ENCODE measurements at places on chromosomes 13 and 19. TPM values are rescaled to one million over a fixed set of nuclear protein-coding genes. Genes with fewer than 3 reads are reported as not detected.
A peak's percentile ranks its signal among the peaks of the same experiment; 100 is the strongest.

DNA sequence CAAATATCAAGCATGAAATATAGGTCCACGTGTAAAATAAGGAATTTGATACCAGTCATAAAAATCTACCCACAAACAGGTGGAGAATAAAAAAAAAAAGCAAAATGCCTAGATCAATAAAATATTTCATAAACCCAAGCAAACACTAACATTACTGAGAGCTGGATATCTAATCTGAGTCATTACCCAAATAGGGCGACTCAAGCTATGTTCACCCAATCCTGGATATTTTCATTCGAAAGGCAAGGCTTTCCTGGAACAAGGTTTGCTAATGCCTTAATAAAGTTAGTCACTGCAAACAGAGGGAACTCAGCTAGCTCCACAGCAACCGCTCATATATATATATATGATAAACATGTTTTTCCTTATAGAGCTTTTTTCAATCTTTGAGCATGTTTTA, 33.5 kb upstream of the TM9SF2 start:
- DNase-seq, result no peak

GRCh38 chr19:7652061-7652641, 15.2 kb downstream of the STXBP2 start:
- peak; percentile 92 for DNase-seq

The PRODH2 gene
- 409 TPM for polyA plus RNA-seq

- DNase-seq, result peak; percentile 62
Measured at GRCh38 chr19:42594617-42595489, at the start of gene CEACAM8. Gene CEACAM8 (minus strand): TSS chr19:42594924. CDS start chr19:42594828, 96 bp downstream.

The CYP4F3 gene
- 17.9 TPM for polyA plus RNA-seq

- peak; percentile 28 for DNase-seq
Measured at GRCh38 chr13:85313761-85314503, 485.3 kb downstream of the SLITRK6 start.

- DNase-seq, result no peak
Measured at GRCh38 chr19:48551437-48552302, at the start of gene SULT2B1. Gene SULT2B1 (plus strand): TSS chr19:48552172. CDS start chr19:48552253, 81 bp downstream.

DNA sequence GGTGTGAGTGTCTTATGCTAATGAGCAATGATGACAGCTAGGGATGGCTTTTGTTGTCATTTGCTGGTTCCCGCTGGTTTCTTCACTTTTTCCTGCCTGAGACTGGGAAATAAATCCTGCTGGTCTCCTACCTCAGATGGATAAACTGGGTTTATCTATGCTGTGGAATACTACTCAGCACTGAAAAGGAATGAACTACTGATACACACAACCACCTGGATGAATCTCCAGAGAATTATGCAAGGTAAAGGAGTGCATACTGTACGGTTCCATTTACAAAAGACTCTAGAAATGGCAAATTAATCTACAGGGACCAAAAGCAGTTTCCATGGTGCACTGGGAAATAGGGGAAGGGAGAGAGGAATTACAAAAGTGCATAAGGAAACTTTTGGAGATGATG, 41.2 kb upstream of the UBE2L5 start:
- no peak for DNase-seq

GRCh38 chr19:45117671-45118070, 24.7 kb downstream of the PPP1R37 start:
- no peak for DNase-seq

The GNG8 gene
- polyA plus RNA-seq, result not detected

GRCh38 chr13:113544896-113545295, 39.7 kb upstream of the TFDP1 start:
- DNase-seq, result no peak

GRCh38 chr13:25887962-25888655, 163.7 kb downstream of the SHISA2 start:
- no peak for DNase-seq

GRCh38 chr13:34300559-34300958, 482.6 kb downstream of the RFC3 start:
- DNase-seq, result no peak

DNA sequence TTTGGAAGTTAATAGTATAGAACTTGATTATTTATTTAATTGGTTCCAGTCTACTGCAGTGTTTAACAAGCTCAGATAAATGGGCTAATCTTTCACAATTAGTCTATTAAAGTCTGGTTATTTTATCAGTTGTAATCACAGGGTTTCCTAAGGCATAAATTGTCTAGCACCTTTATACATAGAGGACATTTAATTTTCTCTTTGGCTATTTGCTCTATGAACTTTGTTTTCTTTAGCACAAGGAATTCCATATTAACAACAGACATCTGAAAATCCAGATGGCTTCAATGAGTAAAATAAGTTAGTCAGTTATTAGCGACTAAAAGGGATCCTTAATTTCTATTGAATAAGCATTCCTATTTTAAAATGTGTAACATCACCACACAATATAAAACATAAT, 1350.8 kb upstream of the SLC10A2 start:
- DNase-seq, result no peak

DNA sequence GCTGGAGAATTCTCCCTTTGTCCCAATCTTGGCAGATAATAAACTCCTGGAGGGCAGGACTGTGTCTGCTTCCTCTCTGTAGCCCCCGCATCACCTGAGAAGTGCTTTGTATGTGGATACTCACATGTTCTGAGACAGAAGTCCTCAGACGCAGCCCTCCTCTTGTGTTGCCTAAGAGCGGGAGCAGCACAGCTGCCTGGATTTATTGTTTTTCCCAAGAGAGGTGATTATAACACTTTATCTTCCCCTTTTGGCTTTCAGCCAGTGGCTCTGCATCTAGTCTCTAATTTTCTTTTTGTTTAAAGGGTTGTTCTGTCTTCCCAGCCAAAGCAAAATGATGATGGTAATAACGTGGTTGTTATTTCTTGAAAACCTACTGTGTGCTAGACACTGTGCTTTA, 36.1 kb downstream of the OLFM4 start:
- no peak for DNase-seq

The IL11 gene
- 0.37 TPM for polyA plus RNA-seq

- DNase-seq, result peak; percentile 43
Measured at GRCh38 chr13:33213797-33214196, 71.8 kb downstream of the STARD13 start.

DNA sequence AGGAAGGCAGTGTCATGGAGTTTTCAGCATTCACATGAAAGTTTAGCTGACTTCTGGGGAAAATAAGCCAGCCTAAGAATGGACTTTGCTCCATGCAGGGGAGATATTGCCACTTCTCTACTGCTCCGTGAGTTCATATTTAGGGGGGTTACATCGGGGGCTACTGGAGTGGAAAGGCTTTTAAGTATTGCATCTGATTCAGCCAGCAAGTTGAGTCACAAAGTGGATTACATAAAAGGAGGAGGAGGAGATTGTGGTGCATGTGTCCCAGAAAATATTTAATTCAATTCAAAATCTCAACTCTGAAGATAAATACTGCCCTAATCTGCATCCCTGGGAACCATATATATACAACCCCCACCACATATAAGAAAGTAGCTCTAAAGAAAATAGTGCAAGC, 617.2 kb downstream of the DCT start:
- DNase-seq, result no peak

- DNase-seq, result no peak
Measured at GRCh38 chr19:47408156-47408938, 11.0 kb downstream of the MEIS3 start.

DNA sequence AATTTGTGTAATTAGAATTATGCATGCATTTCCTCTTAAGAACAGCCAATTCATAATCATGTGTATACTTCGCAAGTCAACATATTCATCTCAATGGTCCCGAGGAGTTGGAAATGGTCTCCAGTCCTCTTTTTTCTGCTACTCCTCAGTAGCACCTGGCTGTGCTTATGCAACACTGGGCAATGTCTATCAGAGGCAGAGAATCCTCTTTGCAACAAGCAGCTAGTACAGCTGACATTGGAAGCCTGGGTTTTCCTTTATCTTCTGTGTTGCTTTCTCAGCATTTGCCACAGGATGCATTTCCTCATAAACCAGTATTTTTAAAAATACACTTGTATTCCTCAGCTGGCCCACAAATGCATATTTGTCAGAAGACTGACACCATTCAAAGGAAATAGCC, 405.3 kb upstream of the GPC6 start:
- DNase-seq, result no peak

DNA sequence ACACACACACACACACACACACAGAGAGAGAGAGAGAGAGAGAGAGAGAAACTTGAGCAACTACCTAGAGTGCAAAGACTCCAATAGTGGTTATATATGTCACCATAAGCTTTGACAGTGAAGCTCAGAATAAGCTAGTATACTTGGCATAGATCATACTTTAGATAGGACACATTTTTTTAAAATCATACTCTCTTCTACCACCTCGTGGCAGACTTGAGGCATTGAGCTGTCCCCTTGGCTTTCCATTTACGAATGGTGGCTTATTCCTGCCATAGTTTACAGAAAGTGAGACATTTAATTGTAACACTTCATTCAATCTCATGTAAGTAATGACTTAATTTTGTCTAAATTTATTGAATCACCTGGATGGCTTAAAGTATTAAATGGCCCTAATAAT, 108.2 kb downstream of the EDNRB start:
- DNase-seq, result no peak

DNA sequence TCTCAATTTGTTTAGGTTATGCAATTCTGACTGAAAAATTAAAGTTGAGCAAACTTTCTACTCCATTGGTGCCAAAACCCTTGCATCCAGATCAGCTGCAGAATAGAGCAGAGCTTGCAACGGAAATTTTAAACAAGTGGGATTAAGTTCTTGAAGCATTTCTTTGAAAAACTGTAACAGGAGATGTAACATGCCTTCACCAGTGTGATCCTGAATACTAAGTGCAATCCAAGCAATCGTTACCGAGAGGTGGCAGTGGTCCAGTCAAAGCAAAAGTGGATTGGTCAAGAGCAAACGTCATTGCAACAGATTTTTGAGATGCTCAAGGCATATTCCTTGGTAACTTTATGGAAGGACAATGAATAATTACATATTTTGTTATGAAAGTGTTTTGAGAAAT, 841.1 kb upstream of the SLITRK5 start:
- DNase-seq, result no peak

GRCh38 chr13:79228972-79229371, 177.1 kb downstream of the RBM26 start:
- DNase-seq, result no peak

The DIAPH3 gene
- polyA plus RNA-seq, result 2.7 TPM

GRCh38 chr13:59643906-59644626, 519.7 kb downstream of the DIAPH3 start:
- DNase-seq, result no peak

The SLC10A2 gene
- 4.5 TPM for polyA plus RNA-seq

DNA sequence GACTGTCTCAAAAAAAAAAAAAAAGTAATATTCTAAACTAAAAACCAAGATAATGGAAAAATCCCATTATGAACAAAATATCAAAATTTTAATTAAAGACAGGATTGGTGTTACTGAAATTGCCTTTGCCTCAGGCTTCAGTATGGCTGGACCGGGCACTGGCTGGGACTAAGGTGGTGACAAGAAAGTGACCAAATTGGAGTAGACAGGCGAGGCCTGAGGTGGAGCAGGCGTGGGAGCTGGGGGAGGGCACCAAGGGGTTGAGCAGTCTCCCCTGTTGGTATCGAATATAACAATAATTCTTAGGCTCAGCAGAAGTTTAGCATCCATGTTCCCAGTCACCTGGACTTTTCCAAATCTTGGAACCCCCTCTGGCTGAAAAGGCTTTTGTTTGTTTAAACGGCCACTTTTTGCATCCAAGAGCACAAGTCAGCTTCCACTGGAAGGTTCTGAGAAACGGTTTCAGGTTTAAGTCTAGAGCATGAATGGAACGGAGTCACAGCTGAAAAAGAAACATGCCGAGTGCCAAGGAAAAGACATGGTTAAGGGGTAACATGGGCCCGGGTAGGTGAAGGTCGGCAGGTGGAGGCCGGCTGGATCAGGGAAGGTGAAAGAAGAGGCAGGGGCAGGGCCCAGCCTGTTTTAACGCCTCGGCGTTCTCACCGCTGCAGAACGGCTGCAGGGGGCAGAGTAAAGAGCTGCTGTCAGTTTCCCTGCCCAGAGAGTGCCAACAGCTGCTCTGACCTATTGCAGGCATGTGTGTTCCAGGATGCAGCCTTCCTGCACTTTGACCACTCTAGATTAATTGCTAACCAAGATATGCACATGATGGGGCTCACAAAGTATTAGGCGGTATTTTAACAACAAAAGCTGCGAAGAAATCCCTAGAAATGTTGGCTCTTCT, 104.4 kb downstream of the TM9SF2 start:
- peak; percentile 61 for DNase-seq

The DPRX gene
- polyA plus RNA-seq, result not detected

GRCh38 chr19:4267901-4268815, 10.9 kb upstream of the SHD start:
- DNase-seq, result no peak

DNA sequence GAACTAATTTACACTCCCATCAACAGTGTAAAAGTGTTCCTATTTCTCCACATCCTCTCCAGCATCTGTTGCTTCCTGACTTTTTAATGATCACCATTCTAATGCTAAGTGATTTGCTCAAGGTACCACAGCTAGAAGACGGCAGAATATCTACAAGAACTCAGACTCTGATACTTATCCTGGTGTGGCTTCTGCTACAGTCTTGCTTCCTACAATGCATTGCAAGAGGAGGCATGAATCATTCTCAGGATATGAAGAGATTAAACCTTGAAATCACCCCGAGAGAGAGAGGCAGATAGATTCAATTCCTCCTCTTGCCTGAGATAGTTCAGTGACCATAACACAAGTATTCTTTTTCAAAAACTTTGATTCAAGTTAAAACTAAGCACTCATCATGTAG, 306.4 kb downstream of the TBC1D4 start:
- DNase-seq, result no peak

The RNF113B gene
- not detected for polyA plus RNA-seq

DNA sequence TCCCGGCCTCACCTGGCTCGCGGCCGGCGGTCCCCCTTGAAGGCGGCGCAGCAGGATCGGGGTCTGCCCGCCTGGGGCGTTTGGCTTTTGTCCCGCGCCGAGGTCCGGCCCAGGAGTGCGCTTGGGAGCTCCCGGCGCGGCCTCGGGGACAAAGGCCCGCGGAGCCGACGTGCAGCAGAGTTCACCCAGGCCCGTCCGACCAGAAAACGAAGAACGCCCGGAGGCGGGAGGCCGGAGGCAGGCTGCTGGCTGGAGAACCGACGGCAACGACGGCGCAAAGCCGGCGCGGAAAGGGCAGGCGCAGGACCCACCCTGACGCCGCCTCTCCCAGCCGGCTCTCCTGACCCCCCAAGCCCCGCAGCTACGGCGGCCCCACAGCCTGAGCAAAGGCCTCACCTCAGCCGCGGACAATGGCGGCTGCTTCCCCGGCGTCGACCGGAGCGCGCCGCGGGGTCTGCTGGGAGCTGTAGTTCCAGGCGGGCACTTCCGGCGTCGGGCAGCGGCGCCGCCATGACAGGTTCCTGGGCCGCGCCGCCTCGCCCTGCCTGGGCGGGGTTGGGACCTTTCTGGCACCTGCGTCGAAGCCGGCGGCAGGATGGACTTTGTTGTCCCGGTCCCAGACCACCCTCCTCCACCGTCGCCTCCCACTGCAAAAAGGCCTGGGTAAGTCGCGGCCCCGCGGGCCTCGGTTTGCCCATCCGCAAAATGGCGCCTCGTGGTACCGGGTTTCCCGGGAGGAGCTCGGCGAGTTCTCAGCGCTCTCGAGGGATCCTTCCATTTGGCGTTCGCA, at the start of gene ZNF606:
Gene ZNF606 (minus strand): TSS at position 437 of the 790 bp plus-strand sequence. CDS start 1,501 bp downstream, outside the sequence.
- DNase-seq, result peak; percentile 93

The DLL3 gene
- 0.17 TPM for polyA plus RNA-seq

The METTL21C gene
- not detected for polyA plus RNA-seq

- peak; percentile 40 for DNase-seq
Measured at GRCh38 chr19:13396250-13397080, 109.8 kb downstream of the CACNA1A start.

- DNase-seq, result no peak
Measured at GRCh38 chr13:59425211-59425741, 738.5 kb downstream of the DIAPH3 start.

GRCh38 chr19:48728911-48729664, 9.6 kb upstream of the MAMSTR start:
- peak; percentile 60 for DNase-seq

- DNase-seq, result no peak
Measured at GRCh38 chr13:39035204-39035603, 2.7 kb downstream of the PROSER1 start.

The CADM4 gene
- polyA plus RNA-seq, result 47.0 TPM

All from kidney (tissue), 22 donors.